Calu3 (cell line): ENCODE measurements at places on chromosomes 2 and 18. TPM values are rescaled to one million over a fixed set of nuclear protein-coding genes. Genes with fewer than 3 reads are reported as not detected.

The SPEG gene
- total RNA-seq: 13.4 and 16.7 TPM in 2 replicates

The ABCG8 gene
- total RNA-seq: 1.4 and 1.6 TPM in 2 replicates

The DPP10 gene
- not detected in 2 replicates for total RNA-seq

The REG3G gene
- total RNA-seq: not detected in 2 replicates

The BOLL gene
- not detected in 2 replicates for total RNA-seq

The CFAP221 gene
- 9.5 and 10.0 TPM in 2 replicates for total RNA-seq

The ZC3H6 gene
- total RNA-seq: 4.4 and 6.6 TPM in 2 replicates
